Heart right ventricle (tissue), 16 donors: ENCODE measurements at places on chromosomes 16 and 17.

DNA sequence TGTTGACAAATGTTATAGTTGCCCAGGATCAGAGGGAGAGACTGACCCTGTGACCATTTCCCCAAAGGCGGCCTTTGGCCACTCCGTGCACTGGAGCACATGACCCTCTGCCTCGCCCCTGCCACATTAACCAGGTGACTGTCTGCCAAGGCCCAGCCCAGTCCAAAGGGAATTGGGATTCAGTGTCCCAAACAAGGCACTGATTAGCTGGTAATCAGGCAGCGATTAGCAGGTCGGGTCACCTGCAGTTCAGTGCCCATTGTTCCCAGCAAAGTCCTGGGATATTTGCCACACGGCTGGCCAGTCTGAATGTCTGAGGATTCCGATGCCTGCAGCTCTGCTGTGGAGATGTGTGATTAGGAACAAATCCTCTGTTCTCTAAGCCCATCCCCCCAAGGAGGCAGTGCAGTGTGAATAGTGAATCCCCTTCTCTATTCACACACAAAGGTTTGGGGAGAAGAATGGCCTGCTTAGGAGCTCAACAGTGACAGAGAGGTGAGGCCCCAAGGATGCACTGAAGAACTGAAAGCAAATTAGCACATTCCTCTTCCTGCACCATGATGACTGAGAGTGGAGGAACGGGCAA, 123.1 kb upstream of the MAF start:
- DNase-seq: no peak

GRCh38 chr17:34408439-34408838, 45.4 kb upstream of the CCL1 start:
- no peak for DNase-seq

GRCh38 chr17:50956750-50957523, 90.8 kb upstream of the TOB1 start:
- peak; percentile 66 for DNase-seq

DNA sequence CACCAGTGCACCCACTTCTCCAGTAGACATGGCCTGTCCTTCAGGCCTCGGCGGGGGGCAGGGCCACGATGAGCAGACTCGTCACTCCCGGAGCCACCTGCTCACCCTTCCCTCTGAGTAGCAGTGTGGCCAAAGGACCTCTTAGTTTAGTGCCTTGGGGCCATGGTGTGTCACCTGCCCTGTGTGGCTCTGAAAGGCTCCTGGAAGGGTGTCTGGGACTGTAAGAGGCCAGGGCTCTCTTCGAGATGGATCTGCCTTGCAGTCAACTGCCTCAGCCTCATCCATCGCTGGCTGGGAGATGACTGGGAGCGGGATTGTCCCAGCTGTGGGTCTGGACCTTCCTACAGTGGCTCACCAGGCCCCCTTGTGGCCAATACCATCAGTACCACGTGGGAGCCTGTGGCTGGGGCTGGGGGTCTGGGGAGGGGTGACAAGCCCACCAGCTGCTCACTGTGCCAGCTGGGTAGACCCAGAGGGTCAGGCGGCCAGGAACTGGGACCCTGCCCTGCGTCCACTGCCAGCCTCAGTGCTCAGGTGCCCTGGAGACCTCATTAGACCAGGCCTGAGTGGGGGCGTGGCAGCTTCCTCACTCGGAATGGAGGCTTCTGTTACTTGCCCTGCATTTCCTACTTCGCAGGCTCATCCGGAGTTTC, 133.4 kb downstream of the OR1D5 start:
- peak; percentile 40 for DNase-seq

DNA sequence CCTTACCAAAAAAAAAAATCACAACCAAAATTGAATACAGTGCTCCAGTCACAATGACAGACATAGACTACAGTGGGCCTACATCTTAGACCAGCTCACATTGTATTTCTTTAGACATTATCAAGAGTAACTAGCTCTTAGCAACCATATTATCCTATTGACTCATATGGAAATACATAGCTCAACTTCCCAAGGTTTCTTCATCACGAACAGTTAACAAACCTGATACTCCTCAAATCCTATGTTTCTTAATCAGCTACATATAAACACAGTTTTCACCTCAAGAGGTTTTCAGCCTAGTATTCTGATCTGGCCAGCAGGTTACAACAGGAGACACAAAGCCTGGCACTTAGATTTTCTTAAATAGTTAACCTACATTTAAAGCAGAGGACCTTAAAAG, 29.7 kb downstream of the CMC2 start:
- DNase-seq: no peak

- DNase-seq: no peak
Observed at GRCh38 chr17:62033317-62033716, 31.8 kb downstream of the MED13 start.
